ENCODE measurements at places on chromosomes 3 and 15.

DNA sequence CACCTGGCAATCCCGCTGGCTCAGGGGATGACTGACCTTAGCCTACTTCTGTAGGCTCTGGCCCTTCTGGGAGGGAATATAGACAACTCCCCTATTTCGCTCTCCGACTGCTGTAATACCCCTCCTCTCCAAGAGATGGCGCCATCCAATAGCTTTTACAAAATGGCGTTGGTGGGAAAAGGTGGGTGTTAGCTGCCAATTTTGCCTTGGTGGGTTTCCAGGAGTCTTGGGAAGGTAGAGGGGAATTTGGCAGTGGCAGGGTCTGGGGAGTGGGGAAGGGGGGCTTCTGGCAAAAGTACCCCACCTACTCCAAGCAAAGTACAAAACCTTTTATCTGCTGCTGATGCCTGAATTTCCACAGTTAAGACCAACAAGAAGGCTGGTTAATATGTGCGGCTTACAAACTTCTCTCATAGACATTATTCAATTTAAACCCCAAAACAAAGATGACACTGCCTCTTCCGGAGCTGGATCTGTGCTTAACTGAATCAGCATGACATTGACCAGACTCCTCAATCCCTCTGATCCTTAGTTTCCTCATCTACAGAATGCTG is 62.1 kb downstream of the RASGRF1 start:
- no peak for DNase-seq

GRCh38 chr3:191492601-191493000 is 31.6 kb downstream of the PYDC2 start:
- DNase-seq = no peak

GRCh38 chr3:30401971-30402370 is 204.4 kb upstream of the TGFBR2 start:
- no peak for DNase-seq

GRCh38 chr3:107978131-107979055 is 112.4 kb downstream of the CD47 start:
- DNase-seq = no peak

- no peak for DNase-seq
These were observed 9.1 kb upstream of the ZBTB20 start for GRCh38 chr3:115156046-115156654.

- peak; percentile 53 for DNase-seq
These were observed 257.2 kb upstream of the NECTIN3 start for GRCh38 chr3:110814170-110815007.

- DNase-seq = no peak
These were observed 24.9 kb downstream of the BLM start for GRCh38 chr15:90742087-90742486.

- no peak for DNase-seq
These were observed 4.8 kb downstream of the SCN5A start for GRCh38 chr3:38644662-38645053.

DNA sequence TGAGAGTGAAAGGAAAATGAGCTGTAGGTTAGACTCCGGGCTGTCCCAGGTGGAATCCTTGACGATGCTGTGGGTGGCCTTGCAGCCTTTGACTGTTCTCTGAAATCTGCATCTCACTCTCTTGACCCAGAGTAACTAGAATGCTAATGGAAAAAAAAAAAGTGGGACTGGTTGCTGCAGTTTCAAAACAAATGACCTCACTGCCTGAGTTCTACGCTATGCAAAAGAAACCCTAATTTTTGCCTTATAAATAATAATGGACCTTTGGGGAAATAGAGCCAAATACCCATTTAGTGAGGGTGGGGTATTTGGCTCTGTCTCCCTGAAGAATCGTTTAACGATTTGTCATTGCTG is 309.7 kb upstream of the C2CD4B start:
- DNase-seq = no peak

DNA sequence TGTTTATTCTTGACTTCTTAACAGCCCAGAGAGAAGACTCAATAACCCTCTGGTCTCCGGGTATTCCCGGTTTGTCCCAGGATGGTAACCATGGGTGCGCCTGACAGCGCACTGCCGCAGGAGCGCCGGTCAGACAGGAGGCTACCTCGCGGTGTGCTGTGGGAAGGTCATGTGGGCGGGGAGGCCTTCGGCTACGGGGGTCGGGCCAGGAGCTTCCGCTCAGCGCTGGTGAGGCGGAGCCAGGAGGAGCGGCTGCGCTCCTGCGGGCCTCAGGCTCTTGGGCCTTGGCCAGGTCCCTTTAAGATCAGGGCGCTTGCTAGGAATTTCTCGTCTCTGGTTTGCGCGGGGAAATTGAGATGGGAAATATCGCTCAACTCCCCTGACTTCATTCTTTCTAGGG is 182.3 kb upstream of the NDN start:
- DNase-seq = no peak
